RWPE1 (cell line): ENCODE measurements at places on chromosomes 12 and 14.

GRCh38 chr12:49388682-49389386 is 21.6 kb downstream of the SPATS2 start:
- no peak for DNase-seq

DNA sequence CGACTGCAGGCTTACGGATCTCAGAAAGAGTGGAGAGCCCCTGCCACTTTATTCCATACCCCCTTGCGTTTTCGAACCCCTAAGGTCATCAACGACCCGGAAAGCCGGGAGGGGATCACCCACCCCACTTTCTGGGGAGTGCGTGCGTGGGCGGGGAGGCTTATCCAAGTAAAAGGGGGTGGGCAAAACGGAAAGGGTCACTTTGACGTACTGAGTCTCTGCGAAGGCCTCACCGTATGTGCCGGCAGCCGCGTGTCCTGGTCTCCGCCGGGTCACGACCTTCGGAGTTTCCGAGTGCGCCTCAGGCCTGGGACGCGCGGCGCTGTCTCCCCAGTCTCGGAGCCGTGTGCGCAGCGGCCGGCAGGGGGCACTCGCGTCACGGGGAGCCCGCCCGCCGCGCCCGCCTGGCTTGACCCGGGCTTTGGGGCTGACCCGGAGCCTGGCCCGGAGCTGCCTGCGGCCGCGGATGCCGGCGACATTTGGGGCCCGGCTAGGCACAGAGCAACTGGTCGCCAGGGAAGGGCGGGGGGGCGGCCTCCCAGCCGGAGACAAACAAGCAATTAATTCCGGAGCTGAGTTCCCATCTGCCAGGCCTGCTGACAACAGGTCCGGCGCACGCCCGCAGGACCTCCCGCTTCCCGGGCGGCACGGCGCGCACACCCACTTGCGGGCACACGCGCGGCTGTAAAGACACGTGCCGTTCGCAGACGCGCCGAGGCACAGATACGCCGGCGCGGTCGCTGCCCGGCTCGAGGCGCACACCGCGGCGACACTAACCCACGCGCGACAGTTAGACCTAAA is 890 bp upstream of the KIF26A start:
- peak; percentile 67 for DNase-seq

GRCh38 chr14:85198001-85198400 is 331.9 kb upstream of the FLRT2 start:
- no peak for DNase-seq

DNA sequence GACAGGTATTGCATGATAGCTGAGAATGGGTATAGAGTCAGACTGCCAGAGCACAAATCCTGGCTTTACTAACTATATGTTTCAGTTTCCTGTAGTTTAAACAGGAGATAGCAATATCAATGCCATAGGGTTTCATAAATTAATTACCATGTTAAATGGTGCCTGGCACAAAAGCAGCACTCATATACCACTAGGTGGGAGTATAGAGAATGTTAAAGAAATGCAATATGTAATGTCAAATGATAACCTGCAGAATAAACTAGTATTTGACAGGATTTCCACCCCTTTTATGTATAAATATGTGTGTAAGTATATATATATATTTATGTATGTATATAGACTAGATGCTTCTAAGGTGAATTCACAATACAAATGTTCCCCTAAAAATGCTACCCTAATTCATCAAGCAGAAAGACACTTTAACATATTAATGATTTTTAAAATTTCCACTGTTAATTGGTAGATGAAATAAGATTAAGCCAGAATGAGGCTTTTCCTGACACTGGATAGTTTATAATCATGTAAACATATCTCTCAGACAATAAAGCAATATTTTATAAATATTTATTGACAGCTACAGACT is 8.6 kb downstream of the WDR89 start:
- DNase-seq: peak; percentile 28

DNA sequence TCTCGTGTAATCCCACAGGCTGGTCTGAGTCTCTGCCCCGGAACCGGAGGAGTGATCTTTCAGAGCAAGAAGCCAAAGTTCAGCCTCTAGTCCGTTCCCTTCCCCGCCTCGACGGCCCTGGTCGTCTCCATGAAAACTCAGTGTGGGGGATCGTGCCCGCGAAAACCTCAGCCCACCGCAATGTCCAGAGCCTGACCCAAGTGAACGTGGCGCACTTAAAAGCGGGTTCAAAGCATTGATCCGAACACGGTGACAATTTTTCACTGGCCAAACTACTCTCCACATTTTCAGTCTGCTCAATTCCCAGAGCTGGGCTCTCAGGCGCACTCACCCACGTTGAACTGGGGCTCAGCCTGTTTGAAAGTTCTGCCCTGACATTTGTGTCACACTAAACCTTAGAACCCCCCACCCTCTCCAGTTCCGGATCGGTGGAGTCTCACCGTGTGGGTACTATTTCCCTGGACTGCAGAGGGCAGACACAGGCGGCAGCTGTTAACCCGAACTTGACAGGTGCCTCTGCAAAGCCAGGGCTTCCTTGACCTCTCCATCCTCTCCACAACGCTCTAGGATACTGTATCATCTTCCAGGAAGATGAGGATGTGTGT is 886 bp upstream of the PRICKLE1 start:
- no peak for DNase-seq

- DNase-seq: no peak
Observed at GRCh38 chr12:104942075-104942474, 16.0 kb downstream of the SLC41A2 start.

- no peak for DNase-seq
Observed at GRCh38 chr12:78167510-78167909, 336.8 kb downstream of the NAV3 start.

GRCh38 chr14:61330511-61330910 is 9.1 kb downstream of the PRKCH start:
- no peak for DNase-seq

DNA sequence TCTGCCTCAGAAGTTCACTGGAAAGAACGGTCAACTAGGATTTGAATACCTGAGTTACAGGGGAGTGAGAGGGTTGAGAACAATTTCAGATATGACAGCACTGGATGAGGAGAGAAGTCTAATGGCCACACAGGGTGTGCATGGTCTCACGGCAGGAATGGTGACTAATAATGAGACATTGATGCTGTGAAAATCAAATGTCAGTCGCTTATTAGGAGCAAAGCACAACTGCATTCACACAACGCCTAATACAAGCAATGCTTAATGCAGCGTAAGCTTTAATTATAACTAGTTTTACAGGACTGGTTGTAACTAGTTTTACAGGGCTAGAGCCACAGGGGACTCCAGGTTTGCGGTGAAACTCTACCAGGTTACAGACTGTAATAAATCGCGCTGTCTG is 23.4 kb upstream of the PRIMA1 start:
- DNase-seq: no peak

GRCh38 chr14:96598332-96598928 is 96.2 kb downstream of the PAPOLA start:
- no peak for DNase-seq

GRCh38 chr12:83573671-83574070 is 887.0 kb downstream of the TMTC2 start:
- peak; percentile 46 for DNase-seq

- DNase-seq: no peak
Observed at GRCh38 chr12:132439333-132439904, 50.5 kb upstream of the FBRSL1 start.

- peak; percentile 23 for DNase-seq
Observed at GRCh38 chr12:132222096-132222807, 78.0 kb downstream of the NOC4L start.

DNA sequence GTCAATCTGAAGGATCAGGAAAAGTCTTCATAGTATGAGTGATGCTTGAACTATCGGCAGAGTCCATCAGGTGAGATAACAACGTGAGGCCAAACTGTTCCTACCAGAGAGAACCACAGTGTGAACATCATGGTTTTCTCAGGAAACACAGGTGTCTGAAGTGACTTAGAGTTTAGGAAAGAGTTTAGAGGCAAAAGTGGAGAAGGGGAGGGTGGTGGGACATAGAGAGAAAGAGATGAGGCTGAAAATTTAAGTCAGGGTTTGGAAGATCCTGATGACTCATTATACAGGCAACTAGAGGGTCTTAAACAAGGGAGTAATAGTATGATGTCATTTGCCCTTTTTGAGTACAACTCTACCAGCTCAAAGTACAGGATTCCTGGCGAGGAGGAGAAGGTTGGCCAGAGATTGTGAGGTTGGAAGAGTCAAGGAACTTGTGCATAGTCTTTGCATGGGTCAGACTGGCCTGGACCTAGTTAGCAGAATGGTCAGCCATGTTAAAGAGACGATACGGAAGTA is 16.0 kb downstream of the CPNE8 start:
- DNase-seq: no peak

DNA sequence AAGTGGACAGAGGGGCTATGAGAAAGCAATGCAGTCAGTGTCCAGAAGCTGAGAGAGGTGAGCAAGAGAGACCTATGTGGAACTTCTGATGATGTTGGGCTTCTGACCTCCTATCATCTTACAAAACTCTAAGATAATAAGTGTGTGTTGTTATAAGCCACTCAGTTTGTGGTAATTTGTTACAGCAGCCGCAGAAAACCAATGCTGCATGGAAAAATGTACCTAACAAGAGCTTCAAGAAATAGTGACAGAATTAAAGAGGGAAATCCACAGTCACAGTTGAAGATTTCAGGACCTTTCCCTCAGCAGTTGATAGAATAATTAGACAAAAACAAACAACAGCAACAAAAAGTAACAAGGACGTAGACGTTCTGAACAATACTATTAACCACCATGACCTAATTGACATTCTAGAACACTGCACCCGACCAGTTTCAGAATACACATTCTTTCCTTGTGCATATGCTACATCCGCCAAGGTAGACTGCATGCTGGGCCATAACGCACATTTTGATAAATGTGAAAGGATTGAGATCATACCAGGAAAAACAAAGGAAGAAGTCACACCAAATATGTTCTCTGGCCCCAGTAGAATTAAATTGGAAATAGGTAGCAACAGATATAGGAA is 1.8 kb upstream of the EVL start:
- no peak for DNase-seq

- peak; percentile 75 for DNase-seq
Observed at GRCh38 chr14:70073924-70074566, 114.7 kb downstream of the SLC8A3 start.

GRCh38 chr12:69168363-69168762 is 71.0 kb upstream of the CPSF6 start:
- no peak for DNase-seq

GRCh38 chr14:64062381-64063115 is 209.7 kb downstream of the SYNE2 start:
- no peak for DNase-seq

DNA sequence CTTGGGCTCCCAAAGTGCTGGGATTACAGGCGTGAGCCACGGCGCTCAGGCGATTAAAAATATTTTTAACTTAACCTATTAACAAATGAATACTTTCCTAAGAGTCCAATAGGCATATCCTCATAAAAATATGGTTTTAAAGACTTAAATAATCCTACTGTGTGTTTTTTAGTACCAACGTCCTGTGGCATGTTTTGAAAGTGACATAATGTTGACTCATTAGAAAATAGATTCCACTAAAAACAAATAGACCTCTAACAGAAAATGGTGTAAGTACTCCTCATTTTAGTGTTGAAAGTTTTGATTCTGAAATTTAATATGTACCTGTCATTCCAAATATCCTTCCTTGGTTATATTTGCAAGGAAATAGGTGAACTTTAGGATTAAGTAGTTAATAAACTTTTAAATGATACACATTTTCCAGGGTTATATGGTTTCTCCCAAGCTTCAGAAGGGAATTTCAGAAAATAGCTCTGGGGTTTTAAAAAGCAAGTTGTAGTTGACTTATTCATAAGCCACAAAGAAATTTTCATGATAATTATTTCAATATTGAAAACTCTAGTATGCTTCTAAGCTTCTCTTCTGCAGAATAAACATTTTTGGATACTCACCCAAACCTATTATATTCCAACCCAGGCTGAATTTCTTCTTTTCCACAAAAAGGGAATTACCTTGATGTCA is 12.1 kb upstream of the LUM start:
- no peak for DNase-seq

DNA sequence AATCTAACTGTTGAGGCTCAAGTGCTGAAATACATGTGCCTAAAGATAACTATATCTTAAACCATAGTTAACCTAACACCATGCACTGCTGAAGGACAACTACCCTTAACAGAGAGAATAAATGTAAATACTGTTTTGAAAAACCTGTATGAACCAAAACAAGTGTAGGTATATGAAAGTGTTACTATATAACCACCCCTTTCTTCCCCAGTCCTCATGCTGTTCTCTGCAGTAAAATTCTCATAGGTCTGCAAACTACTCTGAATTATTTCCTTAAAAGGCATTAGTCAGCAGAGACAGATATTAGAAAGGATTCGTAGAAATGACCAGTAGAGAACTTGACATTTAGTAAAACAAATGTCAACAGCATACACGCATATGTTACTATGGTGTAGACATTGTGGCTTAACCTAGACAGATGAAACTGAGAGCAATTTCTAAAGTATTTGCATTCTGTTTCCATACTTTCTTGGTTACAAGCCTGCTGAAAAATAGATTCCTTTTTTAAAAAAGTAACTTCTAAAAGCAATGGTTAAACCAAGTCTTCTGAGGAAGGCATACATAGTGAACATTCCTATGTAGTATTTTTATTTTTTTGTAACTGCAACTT is 13.9 kb downstream of the CSRP2 start:
- no peak for DNase-seq

GRCh38 chr14:67515386-67516079 is 17.6 kb upstream of the PLEKHH1 start:
- DNase-seq: no peak

DNA sequence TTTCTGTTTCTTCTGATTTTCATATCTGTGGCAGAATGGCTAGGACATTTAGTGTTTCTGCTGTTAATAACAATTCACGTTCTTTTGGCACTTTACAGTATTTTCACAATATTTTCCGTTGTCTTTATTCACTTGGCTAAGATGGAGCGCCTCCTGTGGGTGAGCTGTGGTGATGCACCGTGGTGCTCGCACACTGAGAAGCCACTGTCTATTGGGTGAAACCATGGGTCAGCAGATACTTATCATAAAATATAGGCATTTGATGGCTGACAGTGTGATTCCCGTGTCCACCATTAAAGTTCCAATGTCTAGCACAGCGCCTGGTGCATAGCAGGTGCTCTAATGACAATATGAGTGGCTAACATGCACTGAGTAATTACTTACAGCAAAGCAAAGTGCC is 141.8 kb downstream of the VRK1 start:
- no peak for DNase-seq

DNA sequence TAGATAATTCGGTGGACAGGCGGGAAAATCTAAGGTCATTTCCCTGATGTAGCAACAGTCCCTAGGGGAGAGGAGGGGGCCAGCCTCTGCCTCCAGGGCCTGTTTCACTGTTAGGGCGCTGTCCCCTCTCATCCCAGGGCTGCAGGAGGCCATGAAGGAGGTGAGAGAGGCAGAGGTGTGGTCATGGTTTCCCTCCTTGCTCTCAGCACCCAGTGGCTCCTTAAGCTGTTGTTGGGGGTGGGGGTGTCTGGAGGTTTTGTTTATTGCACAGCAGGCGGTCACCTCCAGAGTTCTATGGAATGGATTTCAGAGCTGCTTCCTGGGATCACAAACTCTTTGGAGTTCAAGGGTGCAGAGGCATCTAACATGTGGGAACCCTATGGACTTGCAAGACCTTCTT is 212.5 kb upstream of the RTL1 start:
- no peak for DNase-seq

GRCh38 chr14:58771016-58771415 is 133.3 kb downstream of the DACT1 start:
- DNase-seq: no peak

- DNase-seq: no peak
Observed at GRCh38 chr14:39469094-39469710, 37.0 kb upstream of the FBXO33 start.
